ENCODE measurements at places on chromosomes 16 and 17. TPM values are rescaled to one million over a fixed set of nuclear protein-coding genes. Genes with fewer than 3 reads are reported as not detected.

DNA sequence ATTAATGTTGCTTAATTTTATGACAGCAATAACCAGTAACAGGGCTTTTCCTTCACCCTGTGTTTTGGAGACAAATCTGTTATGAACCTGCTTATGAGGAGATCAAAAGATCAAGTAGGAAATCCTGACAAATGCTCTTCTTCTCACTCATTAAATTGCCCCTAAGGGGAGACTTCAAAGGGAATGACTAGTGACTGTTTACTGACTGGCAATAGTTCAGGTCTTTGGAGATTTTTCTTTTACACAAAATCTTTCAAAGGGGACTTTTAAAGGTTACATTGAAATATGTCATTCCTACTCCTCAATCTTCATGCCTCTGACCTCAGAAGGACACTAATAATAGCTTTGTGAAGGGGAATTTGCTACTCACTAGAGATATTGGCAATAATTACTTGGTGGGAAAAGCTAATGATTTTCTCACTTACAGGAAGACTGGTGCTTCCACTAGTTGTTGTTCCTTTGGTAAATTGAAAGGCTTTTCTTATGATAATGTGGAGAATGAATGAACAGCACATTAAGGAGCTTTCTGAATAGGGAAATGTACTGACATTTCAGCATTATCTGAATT is 292.9 kb upstream of the CA10 start:
- no peak for DNase-seq

DNA sequence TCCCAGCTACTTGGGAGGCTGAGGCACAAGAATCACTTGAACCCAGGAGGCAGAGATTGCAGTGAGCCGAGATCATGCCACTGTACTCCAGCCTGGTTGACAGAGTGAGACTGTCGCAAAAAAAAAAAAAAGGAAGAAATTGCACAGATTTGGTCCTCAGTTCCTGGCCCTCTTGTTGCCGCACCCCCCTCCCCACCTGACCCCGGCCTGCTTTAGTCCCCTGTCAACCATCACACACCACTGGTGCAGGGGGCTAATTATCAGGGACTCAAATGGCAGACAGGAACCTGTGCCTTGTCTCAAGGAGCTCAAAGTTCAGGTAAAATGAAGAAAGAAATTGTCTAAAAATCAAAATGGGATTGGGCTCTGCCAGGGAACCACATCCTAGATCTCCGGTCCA is 28.1 kb downstream of the NGFR start:
- no peak for DNase-seq

NPIPB6 gene
- 1.8 TPM for polyA plus RNA-seq

CCDC40 gene
- polyA plus RNA-seq: 5.7 TPM

WNT3 gene
- 9.3 TPM for polyA plus RNA-seq

DHRS7C gene
- polyA plus RNA-seq: 0.24 TPM

All from large intestine (tissue), 12 donors.